ENCODE measurements at places on chromosomes 1 and 21.

- no peak for DNase-seq
Measured at GRCh38 chr1:85195703-85196102, 5.1 kb downstream of the SYDE2 start.

DNA sequence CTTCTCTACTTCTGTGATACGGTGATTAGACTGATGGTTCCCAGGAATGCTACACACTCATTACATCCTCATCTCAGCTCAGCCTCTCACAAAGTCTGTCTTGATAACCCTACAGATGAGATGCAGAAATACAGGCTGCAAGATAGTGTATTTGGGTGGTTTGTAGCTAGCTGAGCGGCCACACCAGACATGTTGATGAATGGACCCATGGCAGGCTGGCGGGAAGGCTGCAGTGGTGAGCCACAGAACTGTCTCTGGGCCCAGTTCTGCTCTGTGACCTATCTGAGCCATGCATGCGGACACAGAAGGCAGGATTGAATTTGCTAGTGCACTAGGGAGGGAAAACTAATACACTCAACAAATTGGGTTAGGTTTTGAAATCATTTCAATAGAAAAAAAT is 71.9 kb downstream of the LRRN2 start:
- DNase-seq, result no peak

GRCh38 chr1:66644331-66644730 is 107.9 kb upstream of the DYNLT5 start:
- DNase-seq, result no peak

DNA sequence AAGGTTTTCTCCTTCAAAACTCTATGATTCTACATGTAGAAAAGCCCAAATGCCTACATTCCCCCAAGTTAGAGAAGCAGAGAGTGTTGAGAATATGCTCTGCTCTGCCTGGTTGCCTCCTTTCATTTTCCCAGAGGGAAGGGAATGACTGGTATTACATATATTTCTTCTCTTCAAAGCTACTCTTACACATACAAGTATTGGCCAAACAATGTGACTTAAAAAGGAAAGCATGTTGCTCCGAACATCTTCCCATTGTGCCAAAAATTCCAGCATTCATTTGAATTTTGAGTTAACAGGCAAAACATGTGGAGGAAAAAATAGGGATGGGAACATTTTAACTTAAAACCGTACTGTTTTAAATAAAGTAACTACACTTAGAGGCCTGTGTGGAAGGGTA is 125.2 kb downstream of the COQ8A start:
- no peak for DNase-seq

- no peak for DNase-seq
Measured at GRCh38 chr1:114126261-114127095, 27.2 kb downstream of the SYT6 start.

- DNase-seq, result no peak
Measured at GRCh38 chr21:27578741-27579265, 611.9 kb upstream of the ADAMTS5 start.

GRCh38 chr1:184800876-184801275 is 46.2 kb upstream of the EDEM3 start:
- no peak for DNase-seq

DNA sequence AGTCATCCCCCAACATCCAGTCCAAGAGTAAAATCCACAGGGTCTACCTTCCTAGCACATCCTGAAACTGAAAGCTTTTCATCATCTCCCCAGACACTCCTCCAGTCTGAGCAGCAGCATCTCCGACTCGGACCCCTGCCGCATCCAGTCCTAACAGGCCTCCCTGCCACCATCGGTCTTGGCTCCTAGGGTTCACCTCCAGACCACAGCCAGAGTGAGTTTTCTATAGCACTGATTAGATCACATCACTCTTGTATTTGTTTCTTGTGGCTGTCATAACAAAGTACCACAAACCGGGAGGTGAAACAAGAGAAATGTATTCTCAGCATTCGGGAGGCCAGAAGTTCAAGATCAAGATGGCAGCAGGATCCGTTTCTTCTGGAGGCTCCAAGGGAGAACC is 187.8 kb downstream of the TOMM20 start:
- no peak for DNase-seq

- no peak for DNase-seq
Measured at GRCh38 chr1:236072001-236072400, 7.1 kb upstream of the NID1 start.
